ENCODE measurements at places on chromosomes 2 and 18. TPM values are rescaled to one million over a fixed set of nuclear protein-coding genes. Genes with fewer than 3 reads are reported as not detected.
A peak's percentile ranks its signal among the peaks of the same experiment; 100 is the strongest.

Gene ARHGEF33
- 0.28 TPM for total RNA-seq

Gene IL18RAP
- total RNA-seq: 355 TPM

GRCh38 chr2:20615466-20616241 is 35.2 kb downstream of the HS1BP3 start:
- peak; percentile 41 for DNase-seq

DNA sequence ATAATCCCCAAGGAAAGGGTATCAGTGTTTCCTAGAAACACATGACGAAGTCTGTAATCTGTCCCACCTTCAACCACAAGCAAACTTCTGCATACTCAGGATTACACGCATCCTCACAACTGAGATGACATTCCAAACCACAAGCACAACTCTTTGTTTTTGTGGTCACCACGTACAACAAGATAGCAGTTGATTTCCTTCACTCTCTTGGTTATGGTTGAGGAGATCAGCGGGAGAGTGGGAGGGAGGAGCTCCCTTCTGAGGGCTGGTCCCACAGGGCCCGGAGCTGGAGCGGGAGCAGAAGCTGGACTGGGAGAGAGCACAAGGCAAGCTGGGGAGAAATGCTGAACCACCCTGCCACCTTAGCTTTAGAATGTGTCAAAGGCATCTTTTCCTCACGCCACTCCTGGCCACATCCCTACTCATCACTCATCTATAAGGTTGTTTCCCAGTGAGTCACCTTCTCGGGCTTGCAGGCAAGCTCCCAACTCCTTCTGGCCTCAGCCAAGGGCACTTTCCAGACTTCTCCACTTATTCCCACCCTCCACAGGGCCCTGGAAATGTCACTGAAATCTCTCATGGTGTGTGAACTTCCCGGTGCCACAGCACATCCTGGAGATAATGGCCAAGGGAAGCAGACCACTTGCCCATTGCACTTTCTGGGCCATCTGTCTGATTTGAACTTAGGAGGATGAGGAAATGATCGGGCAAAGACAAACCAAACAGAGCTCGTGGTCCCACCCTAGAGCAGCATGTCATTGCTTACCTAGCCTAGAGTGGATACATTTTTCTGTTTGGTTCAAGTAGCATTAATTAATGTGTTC is 98.9 kb upstream of the LGALSL start:
- no peak for DNase-seq

GRCh38 chr2:134368009-134368817 is 114.3 kb downstream of the MGAT5 start:
- DNase-seq: no peak

- DNase-seq: no peak
These were observed 84.1 kb upstream of the LPIN2 start for GRCh38 chr18:3097082-3097481.

DNA sequence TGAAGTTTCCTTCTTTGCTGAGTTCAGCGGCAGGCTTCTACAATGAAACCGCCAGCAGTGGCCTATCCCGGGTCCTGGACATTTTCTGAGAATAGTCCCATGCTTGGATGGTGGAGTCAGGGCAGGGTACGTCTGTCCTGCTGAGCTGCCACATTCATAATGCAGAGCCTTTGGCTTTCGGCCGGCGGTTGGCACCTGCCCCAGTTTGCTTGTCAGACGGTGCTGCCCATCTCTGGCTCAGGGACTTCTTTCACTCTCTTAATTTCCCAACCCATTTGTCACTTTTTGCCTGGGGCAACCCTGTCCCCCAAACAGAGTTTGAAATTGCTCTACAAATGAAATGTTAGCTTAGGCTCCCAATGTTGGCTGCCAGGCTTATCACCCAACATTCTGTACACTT is 57.2 kb downstream of the SOX11 start:
- no peak for DNase-seq

All from natural killer cell treated with Interleukin-12 subunit alpha and Interleukin-12 subunit beta and Interleukin-15 and Interleukin-18, amount 100 ng/mL, for 72 hours (primary cell).